ENCODE measurements at places on chromosomes 5 and 9.
A peak's percentile ranks its signal among the peaks of the same experiment; 100 is the strongest.

- no peak for DNase-seq
Measured at GRCh38 chr9:137705443-137705863, 86.6 kb downstream of the EHMT1 start.

DNA sequence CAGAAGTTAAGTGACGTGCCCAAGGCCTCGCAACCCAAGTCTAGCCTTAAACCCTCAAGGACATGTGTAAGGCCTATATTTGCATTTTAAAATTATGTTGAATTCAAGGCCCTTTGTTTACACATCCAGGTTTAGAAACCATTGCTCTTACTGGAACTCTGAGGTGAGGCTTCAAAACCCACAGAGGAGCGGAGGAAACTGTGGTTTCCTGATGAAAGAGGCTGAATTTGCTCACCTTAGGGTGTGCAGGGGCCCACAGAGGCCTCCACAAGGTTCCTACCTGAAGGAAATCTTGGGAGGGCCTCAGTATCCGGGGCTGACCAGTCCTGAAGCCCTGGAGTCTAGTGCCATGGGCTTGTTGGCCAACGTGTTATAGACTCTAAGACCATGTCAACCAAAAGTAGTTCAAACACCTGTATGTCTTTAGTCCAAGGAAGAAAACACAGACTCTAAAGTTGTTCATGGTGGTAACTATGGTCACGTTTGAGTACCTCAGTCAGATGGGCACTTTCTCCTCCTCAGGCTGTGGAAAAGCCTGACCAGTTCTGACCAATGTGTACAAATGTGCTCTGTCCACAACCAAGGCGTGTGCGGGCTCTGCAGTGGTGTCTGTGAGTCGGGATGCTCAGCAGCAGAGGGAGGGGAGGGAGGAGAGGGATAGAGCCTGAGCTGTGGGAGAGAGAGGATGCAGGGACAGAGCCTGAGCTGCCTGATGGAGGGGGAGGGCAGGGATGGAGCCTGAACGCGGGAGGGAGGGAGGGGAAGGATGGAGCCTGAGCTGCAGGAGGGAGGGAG, 124.6 kb upstream of the ERCC6L2 start:
- peak; percentile 49 for DNase-seq

DNA sequence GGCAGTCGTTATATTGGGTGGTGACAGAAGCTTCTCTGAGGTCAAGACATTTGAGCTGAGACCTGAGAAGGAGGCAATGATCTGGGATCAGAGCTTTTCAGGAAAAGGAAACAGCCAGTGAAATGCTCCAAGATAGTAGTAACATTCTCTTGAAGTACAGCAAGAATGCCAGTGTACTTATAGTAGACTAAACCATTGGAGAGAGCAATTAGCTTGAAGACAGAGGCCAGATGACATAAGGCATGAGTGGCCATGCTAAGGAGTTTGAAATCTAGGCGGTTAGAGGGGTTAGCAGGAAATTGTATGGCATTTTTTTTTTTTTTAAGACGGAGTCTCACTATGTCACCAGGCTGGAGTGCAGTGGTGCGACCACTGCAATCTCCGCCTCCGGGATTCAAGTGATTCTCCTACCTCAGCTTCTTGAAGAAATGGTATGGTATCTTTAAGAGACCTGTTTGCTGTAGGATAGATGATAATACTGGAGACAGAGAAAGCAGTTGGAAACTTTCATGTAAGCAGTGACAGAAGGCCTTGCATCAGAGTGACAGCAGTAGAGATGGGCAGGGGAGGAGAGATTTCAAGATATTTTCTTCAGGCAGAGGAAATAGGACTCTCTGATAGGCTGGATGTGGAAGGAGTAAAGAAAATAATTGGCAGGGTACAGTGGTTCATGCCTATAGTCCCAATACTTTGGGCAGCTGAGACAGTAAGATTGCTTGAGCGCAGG, 482.2 kb upstream of the PAPPA start:
- no peak for DNase-seq

DNA sequence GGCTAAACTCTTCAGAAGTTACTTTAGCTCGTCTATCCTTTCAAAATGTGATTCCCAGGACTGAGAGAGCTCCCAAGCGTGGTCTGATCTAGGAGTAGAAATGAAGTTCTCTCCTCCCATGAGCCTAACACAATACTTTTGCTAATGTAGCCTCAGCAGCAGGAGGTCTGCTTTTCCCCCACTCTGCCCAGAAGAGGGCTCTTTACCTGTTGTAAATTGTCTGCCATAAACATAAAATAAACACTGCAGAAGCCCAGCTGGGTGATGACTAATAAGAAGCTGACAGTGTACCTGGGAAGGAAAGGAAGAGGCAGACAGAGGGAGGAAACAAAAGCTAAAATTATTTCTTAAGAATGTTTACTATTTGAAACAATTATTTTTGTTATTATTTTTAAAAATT, 15.4 kb downstream of the SLC36A3 start:
- peak; percentile 42 for DNase-seq

- no peak for DNase-seq
Measured at GRCh38 chr5:53008751-53009150, 19.6 kb downstream of the ITGA2 start.

All from iPS-NIHi11 (cell line).